ENCODE measurements at places on chromosomes 4 and X.

DNA sequence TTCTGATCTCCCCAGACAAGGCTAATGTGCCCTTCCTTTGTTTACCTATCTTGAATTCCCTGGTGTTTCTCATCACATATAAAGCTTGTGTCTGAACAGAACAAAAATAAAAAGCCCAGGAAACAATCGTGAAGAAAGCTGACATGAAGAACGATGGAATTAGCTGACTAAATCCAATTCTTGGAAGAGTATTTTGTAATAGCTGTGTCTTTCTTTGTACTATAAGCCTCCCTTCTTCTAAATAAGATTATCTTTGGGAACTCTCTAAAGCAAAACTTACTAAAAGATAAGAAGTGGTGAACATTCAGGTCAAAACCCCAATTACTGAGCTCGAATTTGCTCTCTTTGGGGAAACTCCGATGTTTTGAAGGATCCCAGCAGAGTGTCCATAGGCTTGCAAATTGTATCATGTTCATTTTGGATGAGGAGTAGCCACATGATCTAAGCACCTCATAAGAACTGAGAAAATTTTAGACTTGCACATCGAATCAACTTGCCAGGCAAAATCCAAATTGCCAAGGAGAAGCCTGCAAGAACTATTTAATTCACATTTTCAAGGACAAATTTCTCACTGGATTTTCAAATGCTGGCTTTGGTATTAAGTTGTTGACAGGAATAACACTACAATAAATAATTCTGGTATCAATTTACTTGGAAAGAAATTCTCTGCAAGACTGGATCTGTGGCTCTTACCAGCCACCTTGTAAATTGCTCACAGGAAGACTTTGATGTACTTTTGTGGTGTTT, 106.2 kb downstream of the LNX1 start:
- H3K4me3 ChIP-seq: no peak overlapping the region
- no peaks in the 10 kb centered on the region for H3K27me3 ChIP-seq
- no peak overlapping the region for H3K27ac ChIP-seq

DNA sequence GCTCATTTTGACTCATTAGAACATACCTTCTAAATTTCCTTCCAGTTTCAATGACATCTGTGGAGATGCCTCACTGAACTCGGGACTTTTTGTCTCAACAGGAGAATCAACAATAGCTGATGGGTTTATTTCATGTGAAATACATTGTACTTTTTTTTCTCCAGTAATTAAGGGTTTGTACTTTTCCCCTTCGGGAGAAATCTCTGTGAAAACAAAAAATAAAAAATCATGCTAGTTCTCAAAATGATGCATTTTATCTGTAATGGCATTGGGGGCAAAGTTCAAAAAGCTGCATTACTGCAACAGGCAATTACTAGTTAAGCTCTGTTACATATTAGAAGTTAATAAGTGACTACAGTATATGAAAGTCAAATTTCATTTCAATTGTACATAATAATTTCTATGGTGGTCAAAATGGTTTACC, 167.3 kb upstream of the SH3RF1 start:
- H3K27ac ChIP-seq: no peak overlapping the region
- no peak for DNase-seq
- H3K27me3 ChIP-seq: no peaks in the 10 kb centered on the region

GRCh38 chr4:122540838-122541237, 80.0 kb downstream of the IL21 start:
- H3K27me3 ChIP-seq: peaks cover 6% of the 10 kb centered on the region

DNA sequence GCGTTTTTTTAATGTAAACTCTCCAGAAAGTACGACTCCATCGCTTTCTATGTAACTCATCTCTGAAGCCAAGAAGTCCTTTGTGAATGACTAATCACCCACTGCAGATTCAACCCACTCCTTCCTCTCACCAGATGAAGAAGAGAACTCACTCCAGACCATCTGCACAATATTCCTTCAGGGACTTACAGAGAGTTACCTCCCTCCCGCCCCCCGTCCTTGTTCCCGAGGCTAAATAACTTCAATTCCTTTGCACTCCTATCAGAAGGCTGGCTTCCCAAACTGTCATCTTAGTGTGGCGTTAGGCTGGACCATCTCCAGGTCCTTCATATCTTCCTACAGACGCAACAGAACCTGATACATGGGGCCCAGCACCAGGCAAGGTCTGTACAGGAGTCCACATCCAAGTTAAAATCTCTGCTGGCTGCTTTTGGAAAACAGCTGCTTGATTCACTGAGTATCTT, 82.4 kb downstream of the AFAP1 start:
- peak; percentile 61 for DNase-seq
- peaks cover 61% of the 10 kb centered on the region for H3K4me1 ChIP-seq
- H3K4me3 ChIP-seq: no peak overlapping the region
- no peaks in the 10 kb centered on the region for H3K27me3 ChIP-seq

GRCh38 chrX:46693149-46693548, 65.8 kb downstream of the SLC9A7 start:
- H3K4me3 ChIP-seq: no peak overlapping the region
- no peak for DNase-seq
- H3K27me3 ChIP-seq: no peaks in the 10 kb centered on the region
